Mammary epithelial cell (primary cell): ENCODE measurements at places on chromosomes 5 and 9.

GRCh38 chr5:58404734-58405133 is 55.2 kb downstream of the PLK2 start:
- peak; percentile 9 for DNase-seq

DNA sequence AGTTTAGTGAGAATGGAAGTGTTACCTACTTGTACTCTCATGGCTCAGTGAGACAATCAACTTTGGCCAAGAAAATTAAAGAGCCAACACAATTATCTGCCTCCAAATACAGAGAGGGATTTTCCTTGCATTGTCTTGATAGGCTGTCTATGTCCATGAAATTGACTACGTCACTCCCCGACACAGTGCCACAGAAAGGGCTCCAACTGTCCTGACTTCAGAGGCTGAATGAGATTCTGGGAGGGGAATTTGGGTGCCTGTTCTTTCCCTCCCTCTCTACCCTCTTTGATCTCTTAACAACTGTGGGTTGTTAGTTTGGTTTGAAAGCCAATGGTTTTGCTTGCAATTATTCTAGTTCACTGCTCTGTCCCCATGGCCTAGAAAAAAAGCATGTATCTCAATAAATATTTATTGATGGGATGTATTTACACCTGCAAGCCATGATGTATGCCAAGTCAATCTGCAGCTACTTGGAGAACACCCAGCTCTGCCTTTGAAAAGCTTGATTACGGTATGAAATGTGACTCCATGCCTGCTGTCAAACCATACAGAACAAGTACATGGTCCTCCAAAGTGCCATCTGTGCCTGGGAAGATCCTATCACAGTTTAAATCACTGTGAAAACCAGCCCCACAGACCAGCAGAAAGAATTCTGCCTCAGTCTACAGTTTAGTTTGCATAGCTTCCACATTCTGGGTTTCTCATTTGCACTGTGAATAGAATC is 37.3 kb downstream of the CAPSL start:
- no peak for DNase-seq

DNA sequence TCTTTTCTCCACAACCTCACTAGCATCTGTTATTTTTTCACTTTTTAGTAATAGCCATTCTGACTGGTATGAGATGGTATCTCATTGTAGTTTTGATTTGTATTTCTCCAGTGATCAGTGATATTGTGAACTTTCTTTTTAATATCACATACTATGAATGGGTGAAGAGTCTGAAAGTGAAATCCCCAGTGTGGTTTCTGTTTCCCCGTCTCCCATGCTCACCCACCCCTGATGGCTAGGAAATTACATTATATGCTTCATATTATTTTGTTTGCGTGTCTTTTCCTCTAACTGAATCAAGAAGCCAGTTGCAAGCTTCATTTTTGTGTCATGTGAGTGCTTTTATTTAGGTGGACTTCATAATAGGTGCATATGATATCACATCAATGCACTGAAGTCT is 171.1 kb downstream of the ARHGAP26 start:
- DNase-seq = no peak

DNA sequence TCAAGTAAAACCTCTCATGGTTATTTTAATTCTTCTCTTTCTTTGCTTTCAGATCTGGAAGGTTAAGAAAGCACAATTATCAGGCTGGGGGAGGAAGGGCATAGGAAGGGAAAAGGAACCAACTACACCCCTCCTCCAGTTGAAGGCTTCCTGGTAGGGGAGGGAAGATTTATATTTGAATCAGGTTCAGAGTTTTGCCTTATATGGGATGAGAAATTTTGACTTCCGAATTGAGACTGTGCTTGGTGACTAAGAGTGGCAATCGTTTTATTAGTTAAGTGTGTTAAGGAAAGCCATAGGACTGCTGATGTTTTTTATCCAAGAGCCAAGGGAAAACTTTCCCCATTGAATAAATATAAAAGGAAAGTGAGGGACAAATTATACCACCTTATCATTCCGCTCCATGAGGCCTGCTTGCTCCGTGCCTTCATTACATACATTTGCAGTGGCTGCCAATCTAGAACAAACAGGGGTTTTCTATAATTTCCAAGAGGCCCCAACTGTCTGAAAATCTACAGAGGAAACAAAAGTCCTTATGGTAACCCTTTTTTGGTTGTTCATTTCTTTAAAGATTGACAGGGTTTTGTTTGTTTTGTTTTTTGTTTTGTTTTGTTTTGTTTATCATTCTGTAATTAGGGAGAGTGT is 115.7 kb upstream of the EPB41L4A start:
- no peak for DNase-seq

DNA sequence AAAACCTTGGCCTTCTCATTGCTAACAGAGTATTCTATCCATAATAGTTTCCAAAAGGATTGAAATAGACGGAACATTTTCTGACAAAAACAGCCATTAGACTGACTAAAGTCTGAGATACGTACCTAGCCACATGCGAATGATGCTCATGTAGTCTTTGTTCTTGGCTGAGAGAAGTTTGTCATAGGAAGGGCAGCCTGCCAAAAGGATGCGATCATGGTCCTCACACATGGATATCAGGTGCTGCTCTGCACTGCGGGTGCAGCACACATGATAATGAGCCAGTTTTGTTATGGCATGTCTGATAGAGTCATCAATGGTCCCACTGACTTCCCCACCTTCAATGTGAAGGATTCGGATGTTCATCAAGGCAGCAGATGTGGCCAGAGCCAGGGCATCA is 12.3 kb downstream of the GNE start:
- no peak for DNase-seq
